HT1080 (cell line): ENCODE measurements at places on chromosomes 5 and 9. TPM values are rescaled to one million over a fixed set of nuclear protein-coding genes. Genes with fewer than 3 reads are reported as not detected.

The BNC2 gene
- 7.4 and 13.5 TPM in 2 replicates for total RNA-seq

The SNCAIP gene
- total RNA-seq = 3.6 and 6.5 TPM in 2 replicates

The ACTBL2 gene
- 0.47 and 0.80 TPM in 2 replicates for total RNA-seq

The KIF4B gene
- total RNA-seq = not detected in 2 replicates

The F2RL1 gene
- total RNA-seq = 20.1 and 25.9 TPM in 2 replicates

The FIBCD1 gene
- total RNA-seq = 11.6 TPM in 2 replicates

The SLC34A1 gene
- total RNA-seq = 0.10 and 0.34 TPM in 2 replicates
